ENCODE measurements at places on chromosomes 2 and 18.

GRCh38 chr2:20868377-20868776, 45.5 kb upstream of the LDAH start:
- peak; percentile 72 for DNase-seq

DNA sequence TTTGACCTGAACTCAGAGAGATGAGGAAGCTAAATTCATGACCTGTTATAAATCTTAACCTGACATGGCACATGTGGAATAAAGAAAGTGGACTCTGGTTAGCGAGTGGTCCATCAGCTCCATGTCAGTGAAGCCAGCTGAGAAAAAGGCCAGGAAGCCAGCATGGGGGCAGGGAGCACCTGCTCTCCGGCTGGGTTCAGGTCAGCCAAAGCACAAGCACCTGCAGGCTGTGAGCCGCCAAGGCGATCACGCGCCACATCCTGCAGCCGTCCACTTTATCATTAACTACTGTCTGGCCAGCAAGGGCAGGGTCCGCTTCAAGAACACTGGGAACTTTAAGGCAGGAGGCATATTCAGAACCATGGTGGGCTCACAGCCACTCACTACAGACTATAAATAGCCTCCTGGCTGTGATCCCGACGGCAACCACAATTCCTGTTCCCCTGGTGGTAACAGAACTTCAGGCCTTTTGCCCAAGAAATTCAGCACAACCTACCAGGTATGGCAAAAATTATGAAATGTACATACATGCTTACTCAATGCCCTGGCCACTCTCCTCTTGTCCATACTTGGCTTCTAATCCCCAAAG, 35.5 kb downstream of the ACVR1 start:
- DNase-seq = no peak

DNA sequence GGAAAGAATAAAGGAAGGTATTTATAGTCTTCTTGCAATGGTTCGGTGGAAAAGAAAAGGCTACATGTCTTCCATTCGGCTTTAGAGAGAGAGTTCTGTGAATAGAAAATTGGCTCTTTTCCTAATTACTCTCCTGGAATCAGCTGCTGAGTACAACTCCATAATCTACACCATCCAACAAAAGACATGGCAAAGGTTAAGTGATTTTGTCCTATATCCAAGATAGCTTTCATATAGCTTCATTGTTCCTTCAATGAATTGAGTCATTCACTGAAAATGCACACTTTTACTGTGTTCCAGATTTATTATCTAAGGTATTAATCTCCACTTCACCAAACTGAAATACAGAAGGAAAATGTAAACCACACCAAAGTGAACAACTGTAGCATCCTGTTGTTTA, 514.5 kb downstream of the LRRTM4 start:
- no peak for DNase-seq

GRCh38 chr2:31188131-31188530, 29.2 kb downstream of the CAPN14 start:
- no peak for DNase-seq

DNA sequence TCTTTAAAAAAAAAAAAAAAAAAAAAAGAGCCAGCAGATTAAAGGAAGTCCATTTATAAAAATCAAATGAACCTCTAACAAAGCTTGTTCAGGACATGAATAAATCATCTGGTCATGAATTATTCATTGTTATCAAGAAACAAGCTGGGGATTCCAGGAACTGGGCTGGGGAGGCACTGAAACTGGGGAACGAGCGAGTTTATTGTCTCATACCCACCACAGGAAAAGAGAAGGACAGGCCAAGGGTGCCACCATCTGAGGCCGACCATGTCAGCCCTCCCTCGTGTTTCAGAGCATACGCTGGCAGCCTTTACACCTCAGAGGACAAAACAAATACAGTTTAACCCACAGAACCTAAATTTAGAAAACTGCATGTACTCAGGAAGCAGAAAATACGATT, 164.2 kb downstream of the VWC2L start:
- no peak for DNase-seq

DNA sequence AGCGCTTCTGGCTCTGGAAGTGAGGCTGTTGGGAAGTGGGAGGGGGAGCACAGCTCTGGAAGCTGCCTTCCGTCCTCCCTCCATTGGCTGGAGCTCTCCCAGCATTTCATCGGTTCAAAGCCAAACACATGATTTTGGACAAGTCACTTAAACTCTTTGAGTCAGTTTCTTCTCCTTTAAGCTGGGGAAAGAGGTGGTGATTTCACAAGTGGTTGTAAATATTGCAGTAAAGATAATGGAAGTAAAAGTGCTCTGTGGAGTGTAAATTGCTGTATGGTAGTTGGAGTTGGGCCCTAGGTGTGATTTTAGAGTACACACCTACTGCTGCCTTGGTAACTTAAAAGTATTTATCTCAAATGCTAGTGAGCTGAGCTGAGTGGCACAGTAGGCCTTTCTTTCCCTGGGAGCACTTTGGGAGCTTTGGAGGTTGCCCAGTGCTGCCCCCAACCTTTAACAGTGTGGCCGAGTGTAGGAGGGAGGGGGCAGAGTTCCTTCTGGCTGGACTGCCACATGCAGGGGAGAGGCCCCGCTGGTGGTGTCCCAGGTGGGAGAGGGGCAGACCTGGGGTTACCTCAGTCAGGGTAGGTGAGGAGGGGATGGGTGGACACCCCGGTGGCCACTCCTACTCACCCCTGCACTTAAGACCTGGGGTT, 54.7 kb downstream of the ASAP2 start:
- DNase-seq = no peak

DNA sequence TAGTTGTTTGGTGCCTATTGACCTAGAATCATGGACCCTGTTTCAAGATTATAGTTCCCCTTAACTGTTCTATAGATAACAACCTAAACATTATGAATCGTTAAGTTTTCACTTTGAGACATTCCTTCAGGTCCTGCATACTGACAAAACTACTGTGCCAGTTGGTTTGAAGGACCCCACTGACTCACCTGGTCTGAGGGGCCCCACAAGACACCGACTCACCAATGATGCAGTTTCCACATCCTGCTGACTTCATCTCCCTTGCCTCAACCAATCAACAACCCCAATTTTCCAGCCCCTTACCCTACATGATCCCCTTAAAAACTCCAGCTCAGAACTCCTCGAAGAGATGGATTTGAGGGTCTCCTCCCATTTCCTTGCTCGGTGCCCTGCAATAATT, 89.6 kb upstream of the CCDC141 start:
- peak; percentile 12 for DNase-seq

GRCh38 chr18:23629444-23629946, 33.2 kb downstream of the ANKRD29 start:
- no peak for DNase-seq

GRCh38 chr2:5696945-5697521, 4.8 kb downstream of the SOX11 start:
- no peak for DNase-seq

- DNase-seq = no peak
Measured at GRCh38 chr2:219645631-219646527, 18.4 kb downstream of the SLC4A3 start.

GRCh38 chr2:178886006-178886405, 78.8 kb upstream of the TTN start:
- DNase-seq = no peak

DNA sequence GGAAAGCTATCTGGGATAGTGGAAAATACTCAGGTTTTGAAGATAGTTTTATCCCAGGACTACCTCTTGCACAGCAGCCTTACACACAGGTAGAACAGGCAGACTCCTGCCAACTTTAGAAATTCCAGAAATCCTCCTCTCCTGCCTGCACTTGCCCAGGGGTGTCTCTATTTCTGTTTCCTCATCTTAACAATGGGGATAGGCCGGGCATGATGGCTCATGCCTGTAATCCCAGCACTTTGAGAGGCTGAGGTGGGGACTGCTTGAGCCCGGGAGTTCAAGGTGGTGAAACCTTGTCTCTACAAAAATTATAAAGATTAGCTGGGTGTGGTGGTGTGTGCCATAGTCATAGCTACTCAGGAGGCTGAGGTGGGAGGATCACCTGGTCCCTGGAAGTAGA, 117.0 kb upstream of the ARL5A start:
- no peak for DNase-seq

GRCh38 chr18:22667156-22667555, 249.4 kb upstream of the CTAGE1 start:
- DNase-seq = no peak

DNA sequence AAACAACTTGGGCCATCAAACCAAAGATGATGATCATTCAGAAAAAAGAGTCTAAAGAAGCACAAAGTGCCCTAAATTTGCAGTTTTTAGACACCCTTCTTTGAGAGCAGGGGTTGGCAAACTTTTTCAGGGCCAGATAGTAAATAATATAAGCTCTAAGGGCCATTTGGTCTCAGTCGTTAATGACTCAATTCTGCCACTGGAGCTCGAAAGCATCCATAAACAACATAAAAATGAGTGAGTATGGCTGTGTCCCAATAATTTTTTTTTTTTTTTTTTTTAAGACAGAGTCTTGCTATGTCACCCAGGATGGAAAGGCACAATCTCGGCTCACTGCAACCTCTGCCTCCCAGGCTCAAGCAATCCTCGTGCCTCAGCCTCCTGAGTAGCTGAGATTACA, 152.3 kb downstream of the DTNB start:
- no peak for DNase-seq

DNA sequence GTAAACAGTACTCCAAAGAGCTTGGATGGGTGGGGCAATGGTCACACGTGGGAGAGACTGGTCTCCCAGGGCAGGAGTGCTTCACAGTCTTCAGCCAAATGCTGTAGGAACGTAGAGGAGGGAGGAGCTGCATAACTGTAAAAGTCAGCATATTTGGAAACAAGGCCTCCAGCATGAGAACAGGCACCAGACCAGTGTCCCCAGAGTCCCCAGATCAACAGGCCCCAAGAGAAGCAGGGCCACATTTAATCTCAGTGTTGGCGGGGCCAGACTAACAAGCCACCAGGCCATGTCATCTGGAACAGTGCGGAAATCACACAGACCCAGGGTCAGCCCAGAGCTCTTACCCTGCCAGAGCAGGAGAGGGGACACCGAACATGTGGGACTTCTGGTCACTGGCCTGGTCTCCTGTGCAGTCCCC, 63.2 kb downstream of the ADCY3 start:
- no peak for DNase-seq

DNA sequence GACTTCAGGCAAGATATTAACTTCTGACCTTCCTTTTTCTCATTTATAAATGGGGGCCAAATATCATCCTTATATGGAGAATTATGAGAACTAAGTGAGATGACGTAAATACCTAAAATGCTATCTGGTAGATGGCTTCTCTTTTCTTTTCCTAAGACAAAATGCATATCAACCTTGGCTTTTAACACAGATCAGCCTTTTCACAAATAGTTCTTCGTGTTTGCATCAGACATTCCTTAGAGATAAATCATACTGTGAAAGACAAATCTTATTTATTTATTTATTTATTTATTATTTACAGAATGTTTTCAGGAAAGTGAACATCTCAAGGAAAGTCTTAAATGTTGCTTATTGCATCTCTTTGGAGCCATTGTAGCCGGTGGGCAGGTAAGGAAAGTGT, 62.8 kb downstream of the NBEAL1 start:
- DNase-seq = no peak

GRCh38 chr18:28183418-28184078, 6.6 kb upstream of the CDH2 start:
- no peak for DNase-seq

DNA sequence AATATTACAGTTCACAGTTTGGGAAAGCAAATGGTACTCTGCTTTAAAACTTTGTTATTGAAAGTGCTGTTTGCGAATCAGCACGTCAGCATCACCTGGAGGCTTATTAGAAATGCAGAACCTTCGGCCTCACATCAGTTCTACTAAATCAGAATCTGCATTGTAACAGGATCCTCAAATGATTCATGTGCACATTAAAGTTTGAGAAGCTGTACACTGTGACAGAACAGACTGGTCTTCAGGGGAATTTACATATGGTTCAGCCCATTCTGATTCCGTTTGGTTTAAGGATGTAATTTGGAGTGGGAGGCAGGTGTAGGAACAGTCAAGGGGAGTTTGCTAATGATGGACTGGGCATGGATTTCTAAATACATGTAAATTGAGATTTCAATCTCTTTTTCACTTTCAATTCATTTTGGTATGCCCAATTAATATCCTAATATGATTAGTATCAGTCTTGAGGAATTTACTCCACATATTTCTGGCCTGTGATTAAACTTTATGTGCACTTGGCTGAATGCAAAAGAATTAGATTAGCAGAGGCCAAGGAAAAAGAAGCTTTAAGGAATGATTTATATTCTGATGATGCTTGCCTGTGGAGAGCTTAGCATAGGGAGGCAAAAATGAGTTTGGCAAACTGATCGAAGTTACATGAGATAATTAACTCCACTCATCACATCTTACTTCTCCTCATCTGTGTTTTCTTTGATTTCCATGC, 248.8 kb downstream of the XIRP2 start:
- no peak for DNase-seq

DNA sequence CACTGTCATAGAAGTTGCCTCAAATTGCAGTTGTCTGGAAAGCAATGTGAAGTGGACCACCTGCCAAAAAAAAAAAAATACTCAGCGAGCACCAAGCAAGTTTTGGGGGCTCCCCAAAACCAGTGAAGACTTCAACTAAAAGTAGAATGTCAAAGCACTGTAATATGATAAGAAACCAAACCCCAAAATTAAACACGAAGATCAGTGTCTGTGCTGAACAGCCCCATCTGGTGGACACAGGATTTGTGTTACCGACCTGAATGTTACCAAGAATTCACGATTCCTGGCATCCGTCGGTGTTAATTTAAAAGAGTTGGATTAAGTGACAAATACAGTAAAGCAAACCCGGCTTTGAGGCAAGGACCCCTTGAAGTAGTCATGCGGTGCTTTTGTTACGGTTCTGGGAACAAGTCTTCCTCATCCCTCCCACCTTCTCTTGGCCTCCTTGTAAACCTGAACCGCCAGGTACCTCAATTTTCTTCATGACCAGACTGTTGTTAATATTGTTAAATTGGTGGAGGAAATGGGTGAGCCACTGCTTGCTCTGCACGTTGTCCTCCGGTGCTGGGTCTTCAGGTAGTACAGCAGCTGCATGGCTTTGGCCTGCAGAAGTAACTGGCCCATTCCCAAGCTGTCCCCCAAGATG, 31.3 kb upstream of the SSB start:
- peak; percentile 23 for DNase-seq

GRCh38 chr2:15243762-15244161, 317.4 kb downstream of the NBAS start:
- no peak for DNase-seq

GRCh38 chr2:191797942-191798876, 48.7 kb downstream of the CAVIN2 start:
- DNase-seq = no peak

GRCh38 chr2:150247481-150247880, 240.0 kb downstream of the RND3 start:
- no peak for DNase-seq

GRCh38 chr2:157782057-157782845, 93.9 kb downstream of the ACVR1 start:
- DNase-seq = no peak

Measured in stimulated activated CD4-positive, alpha-beta T cell treated with anti-CD3 and anti-CD28 coated beads, Interleukin-4, amount 100 ng/mL, for 48 hours (primary cell).